ENCODE measurements at places on chromosomes 13 and 19.

GRCh38 chr13:110036060-110036459, 249.7 kb upstream of the IRS2 start:
- no peak for DNase-seq

GRCh38 chr13:108225440-108225839, 7.2 kb downstream of the ABHD13 start:
- DNase-seq: no peak

DNA sequence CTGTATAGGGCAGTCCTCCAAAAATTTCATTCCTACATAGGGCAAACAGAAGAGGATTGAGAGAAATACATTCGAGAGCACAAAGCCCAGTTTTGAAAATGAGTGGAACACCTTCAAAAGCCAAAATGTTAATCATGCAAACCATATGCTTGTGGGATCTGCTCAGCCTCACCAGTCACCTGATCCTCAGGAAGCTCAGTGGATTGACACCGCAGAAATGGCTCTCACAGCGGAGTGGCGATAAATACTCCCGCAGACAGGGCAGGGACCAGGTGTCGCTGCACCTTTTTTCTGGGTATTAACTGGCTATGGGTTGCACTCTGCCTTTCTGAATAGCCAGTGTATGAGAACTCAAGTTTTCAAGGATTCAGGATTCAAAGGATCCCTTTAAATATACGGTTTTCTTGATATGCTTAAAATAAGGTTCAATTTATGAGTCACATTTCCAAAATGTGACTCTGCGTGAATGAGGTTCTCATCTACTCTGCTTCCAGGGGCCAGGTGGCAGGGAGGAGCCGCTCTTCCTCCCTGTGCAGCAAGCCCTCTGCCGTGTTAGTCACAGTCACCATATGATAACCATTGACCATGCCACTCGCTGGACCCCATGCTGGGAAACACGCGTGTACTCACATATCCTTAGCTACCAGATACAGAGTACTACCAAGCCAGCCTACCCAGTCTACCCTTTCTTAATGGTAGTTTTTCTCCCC, 18.3 kb upstream of the DHRS12 start:
- no peak for DNase-seq

- DNase-seq: no peak
Observed at GRCh38 chr19:5664515-5664914, 15.8 kb downstream of the MICOS13 start.

- DNase-seq: no peak
Observed at GRCh38 chr13:113404723-113405471, 41.0 kb upstream of the GRTP1 start.

Measured in AG04449 (cell line).